Caco-2 (cell line): ENCODE measurements at places on chromosomes 1 and 21. TPM values are rescaled to one million over a fixed set of nuclear protein-coding genes. Genes with fewer than 3 reads are reported as not detected.

OTUD7B gene
- total RNA-seq: 18.3 and 19.6 TPM in 2 replicates

ACTL8 gene
- total RNA-seq: 79.3 and 88.9 TPM in 2 replicates

ITPKB gene
- total RNA-seq: 4.4 and 5.2 TPM in 2 replicates

DNA sequence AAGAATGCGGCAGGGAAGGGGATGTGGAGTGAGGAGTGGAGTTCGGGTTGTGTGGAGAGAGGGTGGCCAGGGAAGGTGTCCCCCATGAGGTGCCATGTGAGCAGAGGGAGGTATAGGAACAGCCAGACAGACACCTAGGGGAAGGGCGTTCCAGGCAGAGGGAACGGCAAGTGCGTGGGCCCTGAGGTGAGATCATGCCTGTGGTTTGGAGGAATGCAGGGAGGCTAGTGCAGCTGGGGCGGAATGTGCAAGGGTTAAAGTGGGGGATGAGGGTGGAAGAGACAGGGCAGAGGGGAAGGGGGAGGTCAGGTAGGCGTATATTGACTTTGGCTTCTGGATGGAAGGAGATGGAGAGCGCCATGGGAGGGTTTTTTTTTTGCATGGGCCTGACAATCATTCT is 31.6 kb upstream of the PADI6 start:
- no peaks in the 10 kb centered on the region for H3K27me3 ChIP-seq
- H3K36me3 ChIP-seq: no peaks in the 10 kb centered on the region
- no peak overlapping the region for H3K4me3 ChIP-seq
- no peaks in the 10 kb centered on the region for H3K4me1 ChIP-seq
- DNase-seq: no peak

DNA sequence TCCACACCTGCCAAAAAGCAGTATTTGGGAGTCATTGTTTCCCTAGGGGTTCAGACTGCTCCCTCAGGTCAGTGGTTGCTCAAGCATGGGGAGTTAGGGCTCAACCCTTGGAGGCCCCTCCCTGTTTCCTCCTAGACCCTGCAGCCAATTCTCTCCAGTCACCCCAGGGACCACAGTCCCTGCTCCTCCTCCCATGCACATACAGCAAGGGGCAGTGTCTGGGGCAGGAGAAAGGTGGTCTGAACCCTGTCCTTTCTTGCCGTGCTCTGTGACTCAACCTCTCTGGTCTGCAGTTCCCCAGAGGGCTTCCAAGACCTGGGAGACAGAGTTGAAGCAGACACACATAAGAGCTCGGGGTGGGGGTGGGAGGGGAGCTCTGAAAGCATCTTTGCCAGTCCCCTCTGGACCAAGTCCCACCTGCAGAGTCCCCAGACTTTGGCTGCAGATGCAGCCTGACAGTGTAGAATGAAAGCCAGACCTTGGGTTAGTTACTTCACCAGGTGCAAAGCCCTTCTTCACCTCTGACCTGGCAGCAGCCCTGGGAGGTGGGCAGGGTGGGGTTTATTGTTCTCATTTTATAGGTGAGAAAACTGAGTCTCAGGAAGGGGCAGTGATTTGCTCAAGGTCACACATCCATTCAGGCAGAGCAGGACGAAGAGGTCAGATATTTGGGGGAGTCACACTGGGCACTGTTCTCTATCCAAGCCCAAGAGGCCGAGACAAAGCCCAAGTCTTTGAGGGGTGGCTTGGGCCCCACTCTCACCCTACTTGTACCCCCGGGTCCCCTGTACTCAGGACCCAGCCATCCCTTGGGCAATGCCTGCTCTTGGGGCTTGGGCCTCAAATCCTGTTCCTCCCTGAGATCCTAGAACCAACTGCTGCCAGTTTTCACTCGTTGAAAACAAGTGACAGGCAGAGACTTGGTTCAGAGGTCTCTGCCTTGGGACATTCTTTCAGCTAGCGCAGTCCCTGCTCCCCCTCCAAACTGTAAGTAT is 748 bp downstream of the PDZK1IP1 start:
- H3K4me3 ChIP-seq: no peak overlapping the region
- no peaks in the 10 kb centered on the region for H3K36me3 ChIP-seq
- H3K27me3 ChIP-seq: no peaks in the 10 kb centered on the region
- H3K27ac ChIP-seq: peak overlapping the region; percentile 98
- H3K4me1 ChIP-seq: peaks cover 73% of the 10 kb centered on the region

- H3K4me1 ChIP-seq: no peaks in the 10 kb centered on the region
- H3K4me3 ChIP-seq: no peak overlapping the region
- H3K27ac ChIP-seq: no peak overlapping the region
- H3K27me3 ChIP-seq: no peaks in the 10 kb centered on the region
These were observed 19.8 kb downstream of the SH3BP5L start for GRCh38 chr1:248805876-248806275.

GRCh38 chr1:76379506-76379905 is 305.0 kb downstream of the ST6GALNAC3 start:
- no peak overlapping the region for H3K4me3 ChIP-seq
- H3K4me1 ChIP-seq: no peaks in the 10 kb centered on the region
- H3K27me3 ChIP-seq: no peaks in the 10 kb centered on the region

GRCh38 chr21:36265431-36265830 is 54.6 kb upstream of the MORC3 start:
- no peak for DNase-seq
- no peaks in the 10 kb centered on the region for H3K27me3 ChIP-seq
- H3K36me3 ChIP-seq: peaks cover 15% of the 10 kb centered on the region
- H3K4me1 ChIP-seq: peaks cover 29% of the 10 kb centered on the region
- H3K27ac ChIP-seq: peak overlapping the region; percentile 16

DNA sequence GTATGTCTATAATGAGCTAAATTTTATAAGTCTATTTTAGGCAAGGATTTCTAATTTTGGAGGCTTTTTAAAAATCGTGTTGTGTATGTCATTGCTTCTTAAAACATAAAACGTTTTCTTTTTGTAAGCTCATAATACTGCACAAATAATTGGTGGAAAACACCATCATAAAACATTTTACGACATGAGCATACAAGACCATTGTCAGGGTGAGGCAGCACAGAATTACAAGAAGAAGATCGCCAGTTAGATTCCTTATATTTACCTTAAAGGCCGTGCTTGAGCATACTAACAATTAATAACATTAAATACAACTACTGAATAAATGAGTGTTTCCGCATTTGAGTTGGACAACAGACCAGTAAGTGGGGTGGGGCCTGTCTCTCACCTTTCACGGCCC is 19.1 kb upstream of the LMX1A start:
- no peak overlapping the region for H3K4me3 ChIP-seq
- H3K27ac ChIP-seq: no peak overlapping the region
- no peaks in the 10 kb centered on the region for H3K27me3 ChIP-seq
- H3K4me1 ChIP-seq: no peaks in the 10 kb centered on the region

GRCh38 chr21:44436958-44437357 is 18.4 kb upstream of the LRRC3 start:
- H3K4me3 ChIP-seq: no peak overlapping the region
- no peak overlapping the region for H3K27ac ChIP-seq
- no peaks in the 10 kb centered on the region for H3K27me3 ChIP-seq
- peak; percentile 19 for DNase-seq
- no peaks in the 10 kb centered on the region for H3K36me3 ChIP-seq

DNA sequence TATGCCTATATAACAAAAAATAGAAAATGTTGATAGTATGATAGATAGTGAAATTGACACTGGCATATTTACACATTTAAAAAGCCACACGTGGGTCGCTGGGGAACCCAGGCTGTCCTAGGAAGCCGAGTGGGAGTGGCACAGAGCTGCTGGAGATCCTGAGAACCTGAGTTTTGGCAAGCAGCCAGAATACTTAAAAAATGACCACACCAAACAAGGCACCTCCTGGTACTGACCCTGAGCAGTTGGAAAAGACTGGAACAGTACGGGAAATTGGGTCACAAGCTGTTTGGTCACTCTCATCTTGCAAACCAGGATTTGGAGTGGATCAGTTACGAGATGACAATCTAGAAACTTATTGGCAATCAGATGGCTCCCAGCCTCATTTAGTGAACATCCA is 111.5 kb downstream of the ZFYVE9 start:
- no peaks in the 10 kb centered on the region for H3K4me1 ChIP-seq
- H3K27ac ChIP-seq: no peak overlapping the region
- H3K27me3 ChIP-seq: no peaks in the 10 kb centered on the region
- no peak overlapping the region for H3K4me3 ChIP-seq

GRCh38 chr1:226884966-226885820 is 14.8 kb downstream of the PSEN2 start:
- no peak overlapping the region for H3K4me3 ChIP-seq
- H3K27me3 ChIP-seq: no peaks in the 10 kb centered on the region
- no peak for DNase-seq
- H3K36me3 ChIP-seq: peaks cover 3% of the 10 kb centered on the region

DNA sequence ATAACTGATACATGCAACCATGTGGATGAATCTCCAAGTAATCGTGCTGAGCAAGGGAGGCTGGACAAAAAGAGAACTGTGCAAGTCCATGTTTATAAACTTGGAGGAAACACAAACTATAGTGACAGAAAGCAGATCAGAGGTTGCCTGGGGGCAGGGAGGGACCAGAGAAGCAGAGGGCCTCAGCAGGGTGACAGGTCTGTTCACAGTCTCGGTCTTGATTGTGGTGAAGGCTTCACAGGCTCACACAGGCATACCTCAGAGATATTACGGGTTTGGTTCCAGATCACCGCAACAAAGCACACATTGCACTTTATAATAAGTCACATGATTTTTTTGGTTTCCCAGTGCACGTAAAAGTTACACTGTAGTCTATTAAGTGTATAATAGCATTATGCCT is 28.5 kb downstream of the ACOT7 start:
- DNase-seq: no peak
- peaks cover 24% of the 10 kb centered on the region for H3K4me1 ChIP-seq
- H3K27me3 ChIP-seq: no peaks in the 10 kb centered on the region
- no peaks in the 10 kb centered on the region for H3K36me3 ChIP-seq
- H3K4me3 ChIP-seq: no peak overlapping the region
- H3K27ac ChIP-seq: peak overlapping the region; percentile 77

DNA sequence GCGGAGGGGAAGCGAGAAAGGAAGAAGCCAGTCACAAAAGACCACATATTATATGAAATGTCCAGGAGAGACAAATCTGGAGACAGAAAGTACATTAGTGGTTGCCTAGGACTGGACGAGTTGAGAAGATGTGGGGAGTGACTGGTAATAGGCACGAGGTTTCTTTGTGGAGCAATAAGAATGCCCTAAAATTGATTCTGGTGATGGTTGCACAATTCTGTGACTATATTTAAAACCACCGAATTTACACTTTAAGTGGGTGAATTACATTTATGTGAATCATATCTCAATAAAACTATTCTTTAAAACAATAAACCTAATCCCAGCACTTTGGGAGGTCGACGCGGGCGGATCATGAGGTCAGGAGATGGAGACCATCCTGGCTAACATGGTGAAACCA is 63.1 kb downstream of the ZNF281 start:
- H3K36me3 ChIP-seq: no peaks in the 10 kb centered on the region
- H3K27ac ChIP-seq: no peak overlapping the region
- no peak for DNase-seq
- no peaks in the 10 kb centered on the region for H3K4me1 ChIP-seq
- H3K4me3 ChIP-seq: no peak overlapping the region
- H3K27me3 ChIP-seq: no peaks in the 10 kb centered on the region

GRCh38 chr1:58620926-58621325 is 43.9 kb upstream of the TACSTD2 start:
- H3K4me3 ChIP-seq: no peak overlapping the region
- peak; percentile 40 for DNase-seq
- H3K27me3 ChIP-seq: no peaks in the 10 kb centered on the region

DNA sequence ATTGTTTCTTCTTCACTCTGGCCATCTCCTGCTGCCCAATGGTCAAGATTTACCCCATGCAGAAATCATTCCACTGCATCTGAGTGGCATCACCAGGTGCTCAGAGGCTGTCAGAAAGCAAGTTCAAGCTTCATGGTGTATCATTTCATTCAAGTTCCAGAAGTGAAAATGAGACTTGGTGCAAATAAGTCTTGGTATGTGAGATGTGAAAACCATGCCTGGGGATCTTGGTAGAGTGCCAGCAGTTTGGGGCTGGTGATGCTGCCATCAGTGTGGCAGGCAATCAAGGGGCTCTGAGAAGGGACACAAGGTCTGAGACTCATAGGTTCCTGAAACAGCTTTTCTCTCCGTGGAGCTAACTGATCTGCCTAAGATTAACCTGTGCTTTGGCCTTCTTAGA is 52.0 kb downstream of the CD2 start:
- no peak overlapping the region for H3K4me3 ChIP-seq
- no peaks in the 10 kb centered on the region for H3K27me3 ChIP-seq
- DNase-seq: no peak
- no peak overlapping the region for H3K27ac ChIP-seq
- H3K36me3 ChIP-seq: no peaks in the 10 kb centered on the region

GRCh38 chr1:221696027-221696426 is 45.9 kb downstream of the DUSP10 start:
- H3K27ac ChIP-seq: no peak overlapping the region
- DNase-seq: no peak
- H3K27me3 ChIP-seq: no peaks in the 10 kb centered on the region

DNA sequence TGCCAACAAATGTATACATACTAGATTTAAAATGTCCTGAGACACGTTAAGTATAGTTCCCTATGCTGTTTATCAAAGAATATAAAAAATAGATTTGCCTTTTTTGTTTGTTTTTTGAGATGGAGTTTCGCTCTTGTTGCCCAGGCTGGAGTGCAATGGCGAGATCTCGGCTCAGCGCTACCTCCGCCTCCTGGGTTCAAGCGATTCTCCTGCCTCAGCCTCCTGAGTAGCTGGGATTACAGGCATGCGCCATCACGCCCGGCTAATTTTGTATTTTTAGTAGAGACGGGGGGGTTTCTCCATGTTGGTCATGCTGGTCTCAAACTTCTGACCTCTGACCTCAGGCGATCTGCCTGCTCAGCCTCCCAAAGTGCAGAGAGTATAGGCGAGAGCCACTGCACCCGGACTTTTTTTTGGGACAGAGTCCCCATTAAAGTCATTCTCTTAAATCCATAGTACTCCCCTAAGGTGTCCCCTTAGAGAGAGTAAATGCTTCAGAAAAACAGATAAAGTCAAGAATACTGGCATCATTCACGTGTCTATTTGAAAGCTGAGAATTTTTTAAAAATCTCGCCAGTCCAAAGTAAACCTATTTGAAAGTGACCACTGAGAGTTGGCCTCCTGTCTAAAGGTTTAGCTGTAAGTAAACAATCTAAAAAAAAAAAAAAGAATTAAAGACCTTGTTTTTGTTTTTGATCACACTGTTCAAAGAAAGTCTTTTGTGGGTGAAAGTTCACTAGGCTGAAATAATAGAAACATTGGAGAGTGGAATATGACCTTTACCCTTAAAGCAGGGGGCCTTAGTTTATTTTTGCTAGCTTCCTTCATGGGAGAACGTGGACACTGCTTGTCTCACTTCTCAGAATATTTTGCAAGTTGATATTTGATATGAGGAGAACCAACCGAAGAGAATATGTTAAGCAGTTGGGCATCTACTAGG is 48.0 kb upstream of the SLC16A1 start:
- H3K4me1 ChIP-seq: peaks cover 11% of the 10 kb centered on the region; the same call in 1 of the 2 replicates
- H3K36me3 ChIP-seq: no peaks in the 10 kb centered on the region
- H3K27me3 ChIP-seq: no peaks in the 10 kb centered on the region
- DNase-seq: no peak

- H3K27ac ChIP-seq: no peak overlapping the region
- no peaks in the 10 kb centered on the region for H3K4me1 ChIP-seq
- no peak for DNase-seq
- no peaks in the 10 kb centered on the region for H3K27me3 ChIP-seq
- H3K4me3 ChIP-seq: no peak overlapping the region
These were observed 56.7 kb upstream of the GFI1 start for GRCh38 chr1:92543131-92544055.

- no peaks in the 10 kb centered on the region for H3K36me3 ChIP-seq
- no peaks in the 10 kb centered on the region for H3K27me3 ChIP-seq
These were observed 65.1 kb upstream of the JUN start for GRCh38 chr1:58848818-58849411.

GRCh38 chr1:60036856-60037460 is 36.6 kb downstream of the C1orf87 start:
- H3K4me3 ChIP-seq: no peak overlapping the region
- no peaks in the 10 kb centered on the region for H3K4me1 ChIP-seq
- no peaks in the 10 kb centered on the region for H3K27me3 ChIP-seq

GRCh38 chr1:241799416-241799815 is 48.6 kb upstream of the EXO1 start:
- H3K36me3 ChIP-seq: no peaks in the 10 kb centered on the region
- no peaks in the 10 kb centered on the region for H3K4me1 ChIP-seq
- H3K4me3 ChIP-seq: no peak overlapping the region
- DNase-seq: no peak
- no peaks in the 10 kb centered on the region for H3K27me3 ChIP-seq
